Occipital lobe (tissue), 3 donors: ENCODE measurements at places on chromosomes 4 and X. TPM values are rescaled to one million over a fixed set of nuclear protein-coding genes. Genes with fewer than 3 reads are reported as not detected.

ARR3 gene
- not detected for total RNA-seq

- DNase-seq = no peak
Observed at GRCh38 chr4:73436674-73437557, 895 bp downstream of the AFP start.

- no peak for DNase-seq
Observed at GRCh38 chr4:168731006-168731636, 234.3 kb downstream of the PALLD start.

GRCh38 chr4:189659287-189659686, 281.4 kb upstream of the FRG1 start:
- DNase-seq = no peak

DNA sequence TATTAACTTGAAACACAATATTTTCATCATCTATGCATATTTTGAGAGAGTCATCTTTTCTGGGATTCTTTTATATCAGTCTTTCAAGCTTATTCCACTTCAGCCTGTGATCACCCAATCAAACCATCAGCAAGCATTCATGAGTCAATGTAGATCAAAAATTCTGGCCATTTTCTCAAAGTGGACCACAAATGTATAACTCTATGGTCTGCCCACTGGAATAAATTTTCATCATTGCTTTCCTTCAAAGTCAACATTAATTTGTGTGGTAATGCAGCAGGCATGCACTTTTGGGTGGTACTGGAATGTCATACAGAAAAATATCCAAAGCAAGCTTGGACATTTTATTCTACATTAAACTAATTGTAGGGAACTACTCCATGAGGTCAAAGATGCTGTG, 1013.0 kb downstream of the STIM2 start:
- no peak for DNase-seq

- DNase-seq = no peak
Observed at GRCh38 chr4:40328383-40328782, 6.8 kb upstream of the CHRNA9 start.

- no peak for DNase-seq
Observed at GRCh38 chrX:131795442-131796229, 227.5 kb upstream of the STK26 start.

DNA sequence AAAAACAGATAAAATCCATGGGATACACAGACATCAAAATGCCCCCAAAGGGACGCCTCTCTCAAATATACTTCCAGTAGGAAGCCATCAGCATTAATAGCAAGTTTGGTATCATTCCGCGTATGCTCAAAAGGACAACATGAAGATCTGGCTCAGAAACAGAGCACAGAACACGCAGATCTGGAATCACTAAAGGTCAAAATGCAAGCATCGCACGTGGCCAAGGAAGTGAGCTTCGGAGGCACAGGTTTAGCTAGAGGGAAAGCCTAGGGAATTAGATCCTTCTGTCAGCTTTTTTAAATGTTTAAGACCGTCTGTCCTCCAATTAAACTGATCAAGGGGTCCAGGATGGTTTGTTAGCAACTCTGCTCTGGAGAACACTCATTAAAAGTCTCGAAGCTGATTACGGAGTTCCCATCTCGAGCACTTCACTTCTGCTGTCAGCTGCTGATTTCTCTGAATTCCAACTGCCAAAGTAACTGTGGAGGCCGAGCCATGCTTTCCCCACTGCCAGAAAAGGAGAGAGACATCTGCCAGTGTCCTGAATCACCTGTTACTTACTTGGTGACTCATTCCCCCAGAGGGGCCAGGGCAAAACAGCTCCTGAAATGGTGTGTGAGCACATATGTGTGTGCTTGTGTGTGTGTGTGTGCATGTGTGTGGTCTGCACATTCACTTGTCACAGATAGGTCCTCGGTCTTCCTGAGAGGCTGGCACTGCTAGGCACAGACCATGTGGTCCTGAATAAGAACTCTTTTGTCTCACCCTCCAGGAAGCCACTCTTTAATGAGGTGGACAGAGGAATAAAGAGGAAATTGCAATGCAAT, 177.7 kb upstream of the PPARGC1A start:
- no peak for DNase-seq
